Hair follicle dermal papilla cell (primary cell): ENCODE measurements at places on chromosomes 6 and 20. TPM values are rescaled to one million over a fixed set of nuclear protein-coding genes. Genes with fewer than 3 reads are reported as not detected.

MYCT1 gene
- total RNA-seq, result 0.16 TPM in 1 of 2 replicates, not detected in the other

TRIM31 gene
- total RNA-seq, result not detected in 2 replicates

LATS1 gene
- 30.4 and 34.1 TPM in 2 replicates for total RNA-seq

XKR7 gene
- not detected in 2 replicates for total RNA-seq

ZSCAN23 gene
- total RNA-seq, result 4.0 and 4.5 TPM in 2 replicates

FNDC1 gene
- total RNA-seq, result 1.1 and 2.1 TPM in 2 replicates

GABRR1 gene
- not detected in 2 replicates for total RNA-seq
